ENCODE measurements at places on chromosomes 6 and 20.
A peak's percentile ranks its signal among the peaks of the same experiment; 100 is the strongest.

DNA sequence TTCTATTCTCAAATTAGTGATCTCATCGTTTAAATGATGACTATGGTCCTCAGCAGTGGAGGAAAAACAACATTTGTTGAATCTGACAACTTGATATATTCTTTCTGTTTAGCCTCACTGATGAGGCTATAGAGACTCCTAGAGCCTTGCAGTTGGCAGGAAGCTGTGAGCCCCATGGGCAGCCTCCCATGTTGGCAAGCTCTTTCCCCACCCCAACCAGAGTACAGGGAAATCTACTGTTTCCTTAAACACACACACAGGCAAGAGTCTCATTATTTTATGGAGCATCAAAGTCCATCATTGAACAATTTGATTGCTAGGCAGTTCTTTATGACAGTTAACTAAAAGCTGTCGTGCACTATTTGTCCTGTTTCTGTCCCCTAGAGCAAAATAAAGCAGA, 498.2 kb upstream of the CITED2 start:
- no peak for DNase-seq

- no peak for DNase-seq
Observed at GRCh38 chr6:42929821-42930360, 611 bp downstream of the CNPY3 start.

DNA sequence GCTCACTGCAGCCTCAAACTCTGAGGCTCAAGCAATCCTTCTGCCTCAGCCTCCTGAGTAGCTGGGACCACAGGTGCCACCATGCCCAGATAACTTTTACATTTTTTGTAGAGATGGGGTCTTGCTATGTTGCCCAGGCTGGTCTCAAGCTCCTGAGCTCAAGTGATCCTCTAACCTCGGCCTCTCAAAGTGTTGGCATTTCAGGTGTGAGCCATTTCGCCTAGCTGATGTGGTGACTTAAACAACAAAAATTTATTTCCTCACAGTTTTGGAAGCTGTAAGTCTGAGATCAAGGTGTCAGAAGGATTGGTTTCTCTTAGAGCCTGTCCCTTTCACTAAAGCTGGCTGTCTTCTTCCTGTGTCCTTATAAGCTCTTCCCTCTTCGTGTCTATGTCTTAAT, 15.0 kb upstream of the JARID2 start:
- no peak for DNase-seq

DNA sequence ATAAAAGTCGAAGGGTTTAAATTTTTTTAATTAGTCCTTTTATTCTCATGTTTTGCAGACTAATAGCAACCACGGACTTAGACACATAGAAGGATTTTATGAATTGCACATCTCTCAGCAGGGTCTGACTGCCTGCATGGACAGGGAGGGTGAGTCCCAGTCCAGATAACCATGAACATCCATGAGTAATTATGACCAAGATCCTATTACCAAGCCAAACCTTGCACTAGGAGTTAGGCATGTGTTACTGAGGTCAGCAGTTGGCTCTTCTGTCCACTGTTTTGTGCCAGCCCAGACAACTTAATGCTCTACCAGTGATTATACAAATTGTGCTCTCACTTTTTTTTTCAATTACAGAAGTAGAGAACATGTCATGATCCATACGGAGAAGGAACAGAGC, 211.2 kb downstream of the MAFB start:
- DNase-seq: no peak

GRCh38 chr6:135673501-135674309, 176.2 kb upstream of the AHI1 start:
- peak; percentile 18 for DNase-seq

- DNase-seq: no peak
Observed at GRCh38 chr6:100803264-100804045, 77.7 kb downstream of the ASCC3 start.

GRCh38 chr6:137709424-137710236, 157.4 kb upstream of the TNFAIP3 start:
- no peak for DNase-seq

DNA sequence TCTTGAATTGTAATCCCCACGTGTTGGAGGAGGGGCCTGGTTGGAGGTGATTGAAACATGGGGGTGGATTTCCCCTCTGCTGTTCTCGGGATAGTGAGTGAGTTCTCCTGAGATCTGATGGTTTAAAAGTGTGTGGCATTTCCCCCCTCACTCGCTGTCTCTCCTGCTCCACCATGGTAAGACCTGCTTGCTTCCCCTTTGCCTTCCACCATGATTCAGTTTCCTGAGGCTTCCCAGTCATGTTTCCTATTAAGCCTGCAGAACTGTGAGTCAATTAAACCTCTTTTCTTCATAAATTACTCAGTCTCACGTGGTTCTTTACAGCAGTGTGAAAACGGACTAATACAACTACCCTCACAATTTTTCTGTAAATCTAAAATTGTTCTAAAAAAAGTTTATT, 26.8 kb upstream of the FAM184A start:
- no peak for DNase-seq

DNA sequence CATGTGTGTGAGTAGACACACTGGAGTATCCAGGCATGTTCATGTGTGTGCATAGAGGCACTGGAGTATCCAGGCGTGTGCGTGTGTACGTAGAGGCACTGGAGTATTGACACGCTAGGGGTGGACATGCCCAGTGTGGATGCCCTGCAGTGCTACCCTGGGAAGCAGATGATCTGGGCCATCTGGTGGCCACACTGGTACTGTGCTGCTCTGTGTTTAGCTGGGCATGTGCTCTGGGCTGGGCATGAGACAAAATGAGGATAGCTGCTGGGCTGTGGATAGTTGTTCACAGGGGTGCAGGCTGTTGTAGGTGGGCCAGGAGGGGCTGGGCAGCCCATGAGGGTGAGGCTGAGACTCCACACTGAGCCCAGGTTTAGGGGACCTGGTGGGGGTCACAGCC, 24.0 kb upstream of the NPBWR2 start:
- DNase-seq: no peak

DNA sequence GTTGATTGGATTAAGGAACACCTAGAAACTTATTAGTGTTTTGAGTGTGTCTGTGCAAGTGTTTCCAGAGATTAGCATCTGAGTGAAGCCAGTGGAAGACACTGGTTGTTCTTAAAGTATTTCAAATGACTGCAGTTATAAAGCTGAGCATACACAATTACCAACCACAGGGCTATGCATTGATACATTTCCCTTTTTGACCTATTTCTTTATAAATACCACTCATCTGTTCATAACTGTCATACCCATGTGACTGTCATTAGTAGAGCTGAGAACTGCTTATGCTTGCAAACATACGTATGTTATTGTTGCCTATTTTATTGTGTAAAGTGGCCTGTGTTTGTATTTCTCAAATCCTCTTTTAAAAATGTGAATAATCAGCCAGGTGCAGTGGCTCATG, 15.3 kb upstream of the ZC3H12D start:
- no peak for DNase-seq

- peak; percentile 13 for DNase-seq
Observed at GRCh38 chr6:130647246-130647645, 180.0 kb upstream of the SMLR1 start.

- DNase-seq: no peak
Observed at GRCh38 chr20:43914311-43915210, at the start of gene TOX2. Gene TOX2 (plus strand): TSS chr20:43914852. CDS start chr20:43914892, 40 bp downstream.

DNA sequence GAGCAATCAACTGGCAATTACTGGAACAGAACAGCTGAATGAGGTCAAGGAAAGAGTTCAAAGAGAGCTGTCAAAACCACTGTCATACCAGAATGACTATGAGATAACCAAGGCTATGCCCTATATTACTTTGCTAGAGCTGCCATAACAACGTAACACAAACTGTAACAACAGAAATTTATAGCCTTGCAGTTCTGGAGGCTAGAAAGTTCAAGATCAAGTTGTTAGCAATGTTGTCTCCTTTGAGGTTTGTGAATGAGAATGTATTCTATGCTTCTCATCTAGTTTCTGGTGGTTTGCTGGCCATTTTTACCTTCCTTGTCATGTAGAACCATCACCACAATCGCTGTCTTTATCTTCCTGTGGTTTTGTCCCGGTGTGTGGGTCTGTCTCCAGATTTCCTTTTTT, 1323.0 kb upstream of the GJE1 start:
- DNase-seq: no peak

GRCh38 chr6:109874621-109875020, 103.5 kb upstream of the GPR6 start:
- no peak for DNase-seq

- DNase-seq: no peak
Observed at GRCh38 chr6:137378090-137378369, 116.2 kb downstream of the OLIG3 start.

DNA sequence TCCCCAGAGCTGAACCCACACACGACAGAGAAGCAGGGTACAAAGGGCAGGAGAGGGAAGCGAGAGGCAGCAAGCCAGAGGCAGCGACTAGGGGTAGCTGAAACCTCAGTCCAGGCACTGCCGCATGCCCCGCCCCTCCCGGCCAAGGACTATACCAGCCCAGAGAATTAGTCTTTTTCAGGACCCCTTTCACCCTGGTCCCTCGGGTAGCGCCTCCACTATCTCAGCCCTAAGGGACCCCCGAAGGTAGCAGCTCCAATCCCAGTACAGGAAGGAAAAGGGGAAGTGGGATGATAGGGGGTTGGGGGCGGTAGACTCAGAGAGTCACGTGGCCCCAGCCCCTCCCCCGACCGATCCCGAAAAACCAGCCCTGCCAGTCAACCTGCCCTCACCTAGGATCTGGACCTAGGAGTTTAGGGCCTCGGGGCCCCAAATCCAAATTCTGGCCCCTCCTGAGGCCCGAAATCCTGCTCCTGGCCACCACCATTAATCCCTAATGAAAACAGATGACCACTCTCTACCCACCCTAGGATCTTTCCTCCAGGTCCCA, 1.3 kb downstream of the RGL2 start:
- DNase-seq: no peak

DNA sequence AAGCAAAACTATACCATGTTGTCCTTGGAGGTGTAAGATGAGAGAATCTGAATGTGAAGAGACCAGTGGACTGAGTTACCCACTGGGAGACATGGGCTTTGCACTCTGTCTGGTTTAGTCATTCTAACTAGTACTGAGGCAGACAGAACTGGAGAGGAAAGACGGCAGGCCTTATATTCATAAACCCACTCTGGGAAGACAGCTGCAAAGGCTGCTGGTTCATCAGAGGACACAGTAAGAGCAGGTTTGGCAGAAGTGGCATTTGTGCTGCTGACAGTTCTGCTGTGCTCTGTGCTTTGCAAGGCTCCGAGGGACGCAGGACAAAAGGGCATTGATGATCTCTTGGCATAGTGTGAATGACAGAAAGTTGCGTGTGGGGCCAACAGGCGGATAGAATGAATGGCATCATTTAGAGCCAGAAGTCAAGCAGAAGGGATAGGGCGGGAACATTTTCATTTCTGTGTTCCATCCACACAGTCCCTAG, 142.3 kb upstream of the TENT5A start:
- no peak for DNase-seq

DNA sequence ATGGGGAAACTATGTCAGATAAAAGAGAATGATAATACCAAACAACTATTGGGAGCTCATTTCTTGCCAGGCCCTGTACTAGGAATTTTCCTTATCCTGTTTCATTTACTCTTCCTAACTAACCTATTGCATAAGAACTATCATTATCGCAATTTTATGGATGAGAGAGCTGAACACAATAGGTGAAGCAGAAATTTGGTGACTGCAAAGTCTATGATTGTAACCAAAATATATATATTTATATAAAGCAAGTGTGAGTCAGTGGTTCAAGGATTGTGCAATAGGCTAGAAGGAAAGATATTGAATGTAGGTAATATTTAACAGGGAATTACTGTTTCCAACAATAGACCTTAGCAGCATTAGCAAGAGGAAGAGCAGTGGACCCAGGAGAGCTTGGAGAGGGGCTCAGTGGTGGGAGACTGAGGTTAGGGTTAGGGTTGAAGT, 181.1 kb upstream of the TENT5A start:
- no peak for DNase-seq

- no peak for DNase-seq
Observed at GRCh38 chr20:62955519-62956386, 3.2 kb downstream of the SLC17A9 start.

GRCh38 chr6:7254980-7255835, 57.8 kb downstream of the SSR1 start:
- no peak for DNase-seq

DNA sequence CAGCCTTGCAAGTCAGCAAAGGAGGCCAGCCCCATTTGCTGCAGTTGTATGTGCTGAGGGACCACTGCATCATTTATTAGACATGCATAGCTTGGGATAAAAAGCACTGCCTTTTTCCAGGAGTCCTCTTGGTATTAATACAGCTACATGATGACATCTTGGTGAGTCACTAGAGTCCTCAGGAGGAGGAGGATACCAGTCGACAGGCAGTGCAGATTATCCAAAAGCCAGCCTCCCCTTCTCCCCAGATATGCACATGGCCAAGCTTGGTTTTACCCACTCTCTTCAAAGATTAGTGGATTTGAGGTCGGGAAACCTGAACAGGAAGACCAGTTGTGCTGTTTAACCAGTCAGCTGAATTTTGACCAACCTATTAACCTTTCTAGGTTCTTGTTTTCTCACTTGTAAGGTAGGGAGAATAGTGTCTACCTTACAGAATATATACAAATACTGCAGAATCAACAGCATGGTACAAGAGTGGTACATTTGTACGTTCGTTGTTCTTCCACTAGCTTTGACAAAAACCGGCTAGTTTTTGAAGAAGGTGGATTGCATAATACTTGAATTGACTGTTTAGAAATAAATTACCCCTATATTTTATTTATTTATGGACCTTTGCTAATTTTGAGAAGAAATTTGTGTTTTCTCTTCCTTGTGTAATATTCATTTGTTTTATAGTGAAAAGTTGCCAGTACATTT, 31.9 kb downstream of the VAPB start:
- DNase-seq: peak; percentile 14

DNA sequence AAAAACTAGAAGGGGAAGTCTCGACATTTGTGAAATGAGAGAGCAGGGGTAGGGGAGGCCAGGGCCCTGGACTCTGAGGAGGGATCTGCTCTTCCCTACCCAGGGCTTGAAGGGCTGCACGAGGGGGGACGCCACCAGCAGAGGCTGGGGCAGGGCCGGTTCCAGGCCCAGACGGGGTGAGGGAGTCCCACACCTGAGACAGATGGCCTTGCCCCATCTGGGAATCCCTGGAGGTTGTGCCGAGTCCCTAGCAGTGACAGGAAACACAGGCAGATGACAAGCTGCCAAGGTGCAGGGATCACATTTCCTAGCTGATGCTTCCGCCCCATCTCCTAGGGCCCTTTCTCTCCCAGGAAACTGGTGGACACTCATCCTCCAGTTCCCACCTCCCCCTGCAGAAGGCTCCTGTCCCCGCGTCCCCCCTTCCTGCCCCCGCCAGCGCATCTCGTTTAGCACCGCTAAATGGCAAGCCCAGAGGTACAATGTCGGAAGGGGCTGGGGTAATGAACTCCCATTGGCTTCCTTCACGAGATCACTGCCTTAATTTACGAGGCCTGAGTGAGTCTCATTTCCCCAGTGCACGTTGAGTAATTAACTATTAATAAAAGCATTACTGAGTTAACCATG, 35.2 kb upstream of the CDH22 start:
- no peak for DNase-seq

DNA sequence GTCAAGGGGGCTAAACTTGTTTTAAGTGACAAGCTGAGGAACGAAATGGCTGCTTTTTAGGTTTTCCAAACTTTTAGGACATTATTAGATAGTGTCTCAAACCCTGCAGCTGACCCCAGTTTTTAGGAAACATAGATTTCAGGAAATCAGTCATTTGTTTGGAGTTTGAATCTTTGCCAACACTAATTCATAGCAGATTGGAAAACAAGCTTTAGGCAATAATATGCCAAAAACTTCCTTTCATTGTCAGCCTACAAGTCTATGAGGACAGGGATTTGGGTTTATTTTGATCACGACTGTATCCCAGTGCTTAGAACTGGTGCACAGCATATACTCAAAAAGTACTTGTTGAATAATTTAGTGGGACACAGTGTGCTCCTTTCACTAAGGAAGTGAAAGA, 123.2 kb downstream of the TINAG start:
- peak; percentile 18 for DNase-seq
